ENCODE measurements at places on chromosomes 13 and 19.

DNA sequence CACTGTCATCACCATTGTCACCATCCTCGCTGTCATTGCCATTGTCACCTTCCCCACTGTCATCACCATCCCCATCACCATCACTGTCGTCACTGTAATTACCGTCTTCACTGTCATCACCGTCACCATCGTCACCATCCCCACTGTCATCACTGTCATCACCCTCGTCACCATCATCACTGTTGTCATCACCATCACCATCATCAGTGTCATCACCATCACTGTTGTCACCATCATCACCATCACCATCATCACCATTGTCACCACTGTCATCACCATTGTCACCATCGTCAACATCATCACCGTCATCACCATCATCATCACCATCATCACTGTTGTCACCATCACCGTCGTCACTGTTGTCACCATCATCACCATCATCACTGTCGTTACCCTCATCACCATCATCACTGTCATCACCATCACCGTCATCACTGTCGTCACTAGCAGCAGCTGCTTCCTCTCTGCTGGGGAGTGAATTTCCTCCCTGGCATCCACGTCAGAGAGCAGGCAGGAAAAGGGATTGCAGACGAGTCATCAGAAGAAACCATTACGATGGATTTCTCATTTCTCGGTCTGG, 27.3 kb downstream of the TMEM255B start:
- no peak for DNase-seq

DNA sequence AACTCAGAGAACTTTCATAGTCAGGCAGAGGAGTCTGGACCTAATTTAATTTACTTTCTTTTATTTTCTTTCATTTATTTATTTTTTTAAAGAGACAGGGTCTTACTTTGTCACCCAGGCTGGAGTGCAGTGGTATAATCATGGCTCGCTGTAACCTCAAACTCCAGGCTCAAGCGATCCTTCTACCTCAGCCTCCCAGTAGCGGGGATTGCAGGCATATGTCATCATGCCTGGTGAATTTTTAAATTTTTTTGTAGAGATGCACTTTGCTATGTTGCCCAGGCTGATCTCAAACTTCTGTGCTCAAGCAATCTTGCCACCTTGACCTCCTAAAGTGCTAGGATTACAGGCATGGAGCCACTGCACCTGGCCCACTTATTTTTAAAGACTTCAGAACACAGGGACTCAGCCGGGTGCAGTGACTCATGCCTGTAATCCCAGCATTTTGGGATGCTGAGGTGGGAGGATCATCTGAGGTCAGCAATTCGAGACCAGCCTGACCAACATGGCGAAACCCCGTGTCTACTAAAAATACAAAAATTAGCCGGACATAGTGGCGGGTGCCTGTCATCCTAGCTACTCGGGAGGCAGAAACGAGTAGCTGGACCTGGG, 50.6 kb downstream of the KLF5 start:
- DNase-seq: no peak

- no peak for DNase-seq
Observed at GRCh38 chr19:36837176-36837905, 846 bp downstream of the ZNF790 start.

GRCh38 chr19:43148233-43148632, 38.1 kb downstream of the PSG5 start:
- no peak for DNase-seq

- peak; percentile 69 for DNase-seq
Observed at GRCh38 chr13:49585220-49586157, at the start of gene RCBTB1. Gene RCBTB1, minus strand, starts transcription at chr13:49585558. Its CDS starts 18,279 bp downstream, at chr13:49567279.

GRCh38 chr19:51272183-51272810, 21.4 kb downstream of the SIGLECL1 start:
- DNase-seq: peak; percentile 42

DNA sequence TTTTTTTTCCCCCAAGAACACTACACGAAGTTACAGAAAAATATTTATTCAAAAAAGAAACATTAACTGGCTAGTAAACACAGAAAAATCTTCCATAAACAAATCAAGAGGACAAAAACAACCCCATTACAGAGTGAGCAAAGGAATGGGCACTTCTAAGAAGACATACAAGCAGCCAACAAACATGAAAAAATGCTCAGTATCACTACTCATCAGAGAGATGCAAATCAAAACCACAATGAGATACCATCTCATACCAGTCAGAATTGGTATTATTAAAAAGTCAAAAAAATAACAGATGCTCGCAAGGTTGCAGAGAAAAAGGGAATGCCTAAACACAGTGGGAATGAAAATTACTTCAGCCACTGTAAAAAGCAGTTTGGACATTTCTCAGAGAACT, 131.7 kb downstream of the UGGT2 start:
- no peak for DNase-seq

GRCh38 chr19:12346896-12347295, 13.5 kb upstream of the ZNF563 start:
- DNase-seq: peak; percentile 29

DNA sequence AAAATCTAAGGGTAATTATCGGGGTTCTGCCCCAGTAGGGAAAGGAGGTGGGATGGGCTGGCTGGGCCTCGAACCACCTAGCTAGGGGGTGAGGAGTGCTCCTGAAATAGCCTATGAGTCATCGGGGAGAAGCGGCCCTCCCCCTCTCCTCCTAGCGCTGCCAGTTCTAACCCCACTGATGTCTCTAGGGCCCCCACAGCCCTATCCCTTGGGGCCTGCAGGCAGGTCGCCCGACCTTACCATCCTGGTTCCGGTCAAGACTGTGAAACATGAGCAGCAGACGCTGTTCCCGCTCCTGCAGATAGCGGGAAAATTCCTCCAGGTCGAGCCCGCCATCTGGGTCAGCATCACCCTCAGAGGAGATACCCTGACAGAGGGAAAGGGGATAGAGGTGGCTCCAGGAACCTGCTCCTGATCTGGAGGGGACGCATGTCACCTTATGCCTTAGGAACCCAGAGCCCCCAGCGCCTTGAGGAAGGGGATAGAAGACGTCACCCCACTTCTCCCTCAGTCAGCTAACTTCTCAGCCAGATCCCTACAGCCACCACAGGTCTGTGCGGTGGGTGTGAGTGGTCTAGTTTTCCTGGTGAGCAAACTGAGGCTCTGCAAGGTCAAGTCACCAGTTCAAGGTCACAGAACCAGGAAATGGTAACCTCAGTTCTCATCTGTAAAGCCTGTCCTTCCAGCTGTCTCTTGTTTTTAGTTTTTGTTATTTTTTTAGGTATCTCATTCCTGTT, 1.5 kb downstream of the SLC25A23 start:
- DNase-seq: no peak

GRCh38 chr13:43304945-43305344, 281.6 kb downstream of the DNAJC15 start:
- no peak for DNase-seq

DNA sequence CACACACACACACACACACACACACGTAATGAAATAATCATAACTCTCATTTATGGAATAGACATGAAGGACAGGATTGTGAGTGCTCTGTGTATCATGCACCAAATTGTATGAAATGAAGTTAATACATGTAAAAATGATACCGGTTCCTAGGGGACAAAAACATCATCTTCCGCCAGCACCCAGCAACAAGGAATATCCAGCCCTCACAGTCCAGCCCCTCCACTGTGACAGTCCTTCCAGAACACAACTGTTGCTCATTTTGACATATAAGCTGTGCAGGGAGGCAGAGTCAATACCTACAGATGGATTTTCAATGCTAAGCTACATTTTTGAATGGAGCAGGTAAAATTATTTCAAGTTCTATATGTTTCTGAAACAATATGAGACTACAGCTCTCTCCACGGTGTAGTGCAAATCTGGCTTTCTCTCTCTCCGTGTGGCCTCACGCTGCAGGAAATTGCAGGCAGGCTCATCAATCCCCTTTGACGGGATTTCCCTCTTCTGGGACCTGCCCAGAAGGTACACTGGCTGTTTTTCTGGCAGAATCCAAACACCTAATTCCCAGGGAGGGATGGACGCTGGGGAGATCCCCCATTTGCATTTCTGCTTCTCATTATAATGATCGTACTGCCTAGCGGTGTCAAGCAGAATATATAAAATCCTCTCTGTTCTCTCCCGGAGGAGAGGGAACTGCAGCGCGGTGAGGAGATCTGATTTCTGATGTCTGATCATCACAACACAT, 494.0 kb downstream of the LIG4 start:
- no peak for DNase-seq

- no peak for DNase-seq
Observed at GRCh38 chr19:31337008-31337914, 12.0 kb downstream of the TSHZ3 start.

GRCh38 chr13:42354241-42355091, 82.5 kb downstream of the AKAP11 start:
- peak; percentile 54 for DNase-seq

DNA sequence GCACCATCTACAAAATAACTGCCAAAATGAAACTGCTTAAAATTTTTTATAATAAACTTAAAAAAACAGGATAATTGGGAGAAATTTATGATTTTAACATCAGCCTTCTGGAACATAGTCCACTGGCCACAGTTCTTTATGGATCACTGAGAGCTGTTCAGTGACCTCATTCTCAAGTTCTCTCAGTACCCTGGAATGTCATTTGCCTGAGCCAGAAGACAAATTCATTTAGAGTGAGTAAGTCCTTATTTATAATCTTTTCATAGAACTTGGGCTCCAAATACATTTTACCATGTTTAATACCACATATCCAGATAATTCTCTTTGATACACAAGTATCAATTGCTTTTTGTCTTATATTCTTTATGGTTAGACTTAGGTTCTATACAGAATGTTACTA, 87.6 kb downstream of the CAB39L start:
- DNase-seq: no peak

DNA sequence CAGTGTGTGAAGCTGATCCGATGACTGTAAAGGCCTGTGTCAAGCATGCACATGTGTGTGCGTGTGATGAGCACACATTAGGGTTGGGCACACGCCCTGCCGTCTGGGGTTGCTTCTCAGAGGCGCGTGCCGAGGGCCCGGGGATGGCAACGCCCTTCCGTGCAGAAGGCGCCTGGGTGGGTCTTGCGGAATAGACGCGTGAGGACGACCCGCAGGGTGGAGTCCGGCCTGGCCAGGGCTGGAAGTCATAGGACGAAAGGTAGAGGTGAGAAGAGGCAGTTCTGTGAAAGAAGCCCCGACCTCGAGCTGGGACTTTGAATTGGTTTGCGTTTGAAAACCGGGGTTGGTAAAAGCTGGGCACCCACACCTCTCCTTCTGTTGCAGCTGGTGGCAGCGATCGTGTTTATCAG, 35.7 kb downstream of the TMEM255B start:
- DNase-seq: no peak

- DNase-seq: no peak
Observed at GRCh38 chr19:34525001-34525400, 43.4 kb downstream of the WTIP start.

GRCh38 chr13:74101436-74101835, 32.8 kb downstream of the KLF12 start:
- no peak for DNase-seq

GRCh38 chr13:43911871-43912270, 32.2 kb downstream of the LACC1 start:
- DNase-seq: no peak

DNA sequence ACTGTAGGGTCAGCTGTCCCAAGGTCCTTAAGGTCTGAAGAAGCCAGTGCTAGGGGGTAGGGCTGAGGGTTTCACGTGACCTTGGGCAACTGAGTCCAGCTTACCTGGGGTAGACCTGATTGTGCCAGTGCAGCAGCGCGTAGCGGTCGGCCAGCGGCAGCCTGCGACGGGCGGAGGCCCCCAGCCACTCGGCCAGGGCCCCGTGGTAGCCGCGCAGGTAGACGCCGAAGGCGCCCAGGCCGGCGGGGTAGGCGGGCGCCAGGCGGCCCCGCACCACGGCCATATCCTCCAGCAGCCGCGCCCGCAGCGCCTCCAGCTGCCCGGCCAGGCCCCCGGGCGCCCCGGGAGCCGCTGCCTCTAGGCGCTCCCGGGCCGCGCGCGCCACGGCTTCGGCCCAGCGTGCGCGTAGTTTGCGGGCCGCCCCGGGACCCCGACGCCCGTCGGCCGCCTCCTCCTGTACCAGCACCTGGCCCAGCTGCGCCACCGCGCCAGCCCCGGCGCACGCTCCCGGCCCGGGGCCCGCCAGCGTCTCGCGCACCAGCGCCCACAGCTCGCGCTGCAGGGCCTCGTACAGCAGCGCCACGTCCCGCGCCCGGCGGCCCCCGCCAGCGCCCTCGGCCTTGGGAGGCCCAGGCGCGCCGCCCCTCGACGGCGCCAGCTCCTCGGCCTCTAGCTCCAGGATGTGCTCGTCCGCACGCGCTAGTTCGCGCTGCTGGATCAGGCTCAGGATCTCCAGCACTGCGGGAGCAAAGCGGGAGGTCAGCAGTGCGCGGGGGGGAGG, 10.9 kb downstream of the EXOC3L2 start:
- DNase-seq: no peak

GRCh38 chr19:911197-912033, 1.6 kb downstream of the R3HDM4 start:
- no peak for DNase-seq

DNA sequence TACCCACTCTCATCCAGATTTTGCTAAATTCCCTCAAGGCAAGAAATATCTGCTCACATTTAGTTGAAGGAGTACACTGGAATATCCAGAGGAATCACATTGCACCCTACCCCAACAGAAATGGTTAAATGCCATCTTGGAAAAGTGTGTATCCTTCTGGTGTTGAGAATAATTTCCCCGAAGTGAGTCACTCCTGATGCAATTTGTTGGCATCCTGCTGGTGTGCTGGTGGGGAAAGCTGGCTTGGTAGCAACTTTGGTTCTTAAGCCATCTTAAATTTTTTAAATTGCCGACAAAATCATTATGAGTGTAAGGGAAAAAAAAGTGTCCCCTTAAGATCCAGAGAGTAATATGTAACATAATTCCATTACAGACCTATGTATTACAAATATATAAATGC, 337.3 kb upstream of the DACH1 start:
- DNase-seq: no peak

DNA sequence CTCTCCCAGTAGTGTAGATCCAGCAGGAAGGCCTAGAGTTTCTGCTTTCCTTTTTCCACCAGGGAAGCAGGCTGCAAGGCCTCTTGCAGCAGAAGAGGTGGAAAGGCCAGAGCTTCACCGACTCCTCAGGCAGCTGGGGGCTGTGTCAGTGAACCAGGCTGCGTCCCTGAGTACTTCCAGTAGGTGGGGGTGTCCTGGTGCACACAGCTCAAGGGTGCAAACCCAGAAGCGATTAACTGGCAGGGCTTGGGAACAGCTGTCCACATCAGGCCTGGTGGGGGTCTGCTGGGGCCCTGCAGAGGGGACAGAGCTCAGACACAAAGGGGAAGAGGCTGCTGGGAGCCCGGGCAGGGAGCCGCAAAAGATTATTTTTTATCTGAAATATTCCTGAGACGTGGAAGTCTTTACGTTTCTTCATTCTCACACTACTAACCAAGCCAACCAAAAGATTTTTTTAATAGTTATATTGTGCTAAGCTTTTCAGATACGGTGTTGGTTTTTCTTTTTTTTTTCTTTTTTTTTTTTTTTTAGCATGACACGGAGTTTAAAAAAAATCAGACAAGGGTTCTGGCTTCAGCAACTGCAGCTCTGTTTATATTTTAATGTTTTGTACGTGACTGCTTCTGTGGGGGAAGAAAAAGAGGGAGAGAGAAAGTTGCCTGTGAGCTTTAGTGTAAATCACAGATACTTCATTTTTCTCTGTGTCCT, 11.0 kb downstream of the TSHZ3 start:
- peak; percentile 24 for DNase-seq

- peak; percentile 51 for DNase-seq
Observed at GRCh38 chr19:18340190-18340989, at the start of gene PGPEP1. Gene PGPEP1, plus strand, starts transcription at chr19:18340598. Its CDS starts 84 bp downstream, at chr19:18340682.

GRCh38 chr13:79442706-79443105, 36.7 kb upstream of the RBM26 start:
- no peak for DNase-seq

- no peak for DNase-seq
Observed at GRCh38 chr19:35438527-35438926, 9.5 kb upstream of the FFAR2 start.
